ENCODE measurements at places on chromosomes 1 and 21.

DNA sequence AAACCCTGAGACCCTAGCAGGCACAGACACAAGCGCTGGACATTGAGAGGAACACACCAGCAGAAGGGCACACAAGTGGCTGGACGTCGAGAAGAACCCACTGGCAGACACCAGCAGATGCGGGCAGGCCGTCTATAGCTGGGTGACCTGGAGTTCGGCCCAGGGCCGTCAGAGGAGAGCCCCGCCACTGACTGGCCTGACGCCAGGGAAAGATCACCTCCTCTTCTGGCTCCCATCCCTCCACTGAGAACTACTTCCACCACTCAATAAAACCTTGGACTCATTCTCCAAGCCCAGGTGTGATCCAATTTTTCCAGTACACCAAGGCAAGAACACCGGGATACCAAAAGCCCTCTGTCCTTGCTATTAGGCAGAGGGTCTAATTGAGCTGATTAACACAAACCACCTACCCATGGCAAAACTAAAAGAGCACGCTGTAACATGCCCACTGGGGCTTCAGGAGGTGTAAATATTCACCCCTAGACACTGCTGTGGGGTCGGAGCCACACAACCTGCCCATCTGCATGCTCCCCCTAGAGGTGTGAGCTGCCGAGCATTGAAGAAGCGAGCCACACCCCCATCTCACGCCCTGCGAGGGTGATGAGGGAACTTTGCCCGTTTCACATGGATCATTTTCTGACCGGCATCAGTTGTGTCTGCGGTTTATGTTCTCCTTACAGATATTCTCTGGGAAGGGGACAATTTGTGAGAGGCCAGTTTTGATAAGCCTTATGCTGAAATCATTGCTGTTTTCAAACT is 104.8 kb downstream of the HLX start:
- no peaks in the 10 kb centered on the region for H3K4me1 ChIP-seq
- no peak overlapping the region for H3K27ac ChIP-seq
- no peak for DNase-seq
- no peaks in the 10 kb centered on the region for H3K36me3 ChIP-seq

DNA sequence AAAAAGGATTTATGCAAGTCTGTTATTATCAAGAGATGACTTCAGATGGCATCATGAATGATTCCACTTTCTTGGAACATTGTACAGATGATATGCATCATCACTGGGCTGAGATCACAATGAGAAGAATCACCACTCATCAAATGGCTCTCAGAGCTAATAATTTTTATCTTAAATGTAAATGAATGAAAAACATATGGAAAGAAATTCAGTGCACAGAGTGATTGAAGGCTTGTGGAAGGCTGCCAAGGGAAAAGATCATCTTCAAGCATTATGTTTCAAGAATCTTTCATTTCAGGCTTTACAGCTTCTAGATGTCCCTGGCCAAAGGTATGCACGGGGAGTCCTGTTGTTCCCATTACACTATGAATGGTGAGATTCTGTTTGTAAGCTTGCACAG is 955.7 kb downstream of the TTLL7 start:
- H3K36me3 ChIP-seq: no peaks in the 10 kb centered on the region
- H3K27ac ChIP-seq: no peak overlapping the region
- H3K4me1 ChIP-seq: no peaks in the 10 kb centered on the region
- no peak overlapping the region for H3K4me3 ChIP-seq

DNA sequence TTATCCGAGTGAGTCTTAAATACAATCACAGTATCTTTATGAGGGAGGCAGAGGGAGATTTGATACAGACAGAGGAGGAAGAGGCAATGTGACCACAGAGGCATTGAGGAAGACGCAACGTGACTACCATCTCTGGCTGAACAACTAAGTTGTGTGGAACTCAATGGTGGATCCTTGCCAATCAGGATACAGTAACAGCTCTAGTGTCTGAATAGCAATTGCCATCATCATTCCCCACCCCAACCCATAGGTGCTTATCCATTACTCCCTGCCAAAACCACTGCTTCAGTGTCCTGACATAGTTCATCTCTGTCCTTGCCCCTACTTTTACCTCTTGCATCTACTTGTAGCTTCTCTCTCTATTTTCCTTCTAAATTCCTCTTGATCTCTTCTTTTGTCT is 20.5 kb upstream of the RHBDL2 start:
- no peak for DNase-seq
- no peak overlapping the region for H3K27ac ChIP-seq
- H3K4me1 ChIP-seq: peaks cover 9% of the 10 kb centered on the region
- no peaks in the 10 kb centered on the region for H3K36me3 ChIP-seq
- H3K4me3 ChIP-seq: no peak overlapping the region

DNA sequence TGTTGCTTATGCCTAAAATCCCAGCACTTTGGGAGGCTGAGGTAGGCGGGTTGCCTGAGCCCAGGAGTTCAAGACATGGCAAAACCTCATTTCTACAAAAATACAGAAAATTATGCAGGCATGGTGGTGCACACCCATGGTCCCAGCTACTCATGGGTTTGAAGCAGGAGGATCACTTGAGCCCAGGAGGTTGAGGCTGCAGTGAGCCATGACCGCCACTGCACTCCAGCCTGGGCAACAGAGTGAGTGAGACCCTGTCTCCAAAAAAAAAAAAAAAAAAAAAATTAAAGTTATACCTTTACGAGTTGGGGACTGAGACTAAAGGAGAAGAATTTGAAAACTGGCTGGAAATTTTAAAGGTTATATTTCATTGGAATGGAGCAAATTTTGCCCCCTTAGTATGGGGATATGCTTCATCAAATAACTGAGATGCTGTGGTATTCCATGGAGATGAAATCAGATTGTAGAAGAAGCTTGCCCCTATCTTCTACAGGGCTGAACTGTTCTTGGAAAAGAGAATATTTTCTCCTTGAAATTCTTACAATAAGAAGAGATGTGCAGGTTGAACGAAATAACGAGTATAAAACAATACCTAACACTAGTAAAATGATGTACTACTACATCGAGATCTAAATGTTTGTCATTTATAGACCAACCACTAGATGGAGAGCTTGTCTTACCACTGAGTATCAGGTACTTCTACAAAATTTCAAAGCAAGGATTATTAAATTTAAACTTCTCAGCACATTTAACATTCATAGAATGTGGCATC is 34.9 kb upstream of the SCYL3 start:
- no peak for DNase-seq
- no peaks in the 10 kb centered on the region for H3K36me3 ChIP-seq
- H3K27ac ChIP-seq: no peak overlapping the region
- no peaks in the 10 kb centered on the region for H3K27me3 ChIP-seq
- H3K4me1 ChIP-seq: peaks cover 7% of the 10 kb centered on the region

GRCh38 chr1:220274251-220274855 is 2.1 kb upstream of the RAB3GAP2 start:
- H3K27me3 ChIP-seq: no peaks in the 10 kb centered on the region
- no peak overlapping the region for H3K4me3 ChIP-seq
- DNase-seq: no peak
- no peak overlapping the region for H3K27ac ChIP-seq
- H3K36me3 ChIP-seq: no peaks in the 10 kb centered on the region

DNA sequence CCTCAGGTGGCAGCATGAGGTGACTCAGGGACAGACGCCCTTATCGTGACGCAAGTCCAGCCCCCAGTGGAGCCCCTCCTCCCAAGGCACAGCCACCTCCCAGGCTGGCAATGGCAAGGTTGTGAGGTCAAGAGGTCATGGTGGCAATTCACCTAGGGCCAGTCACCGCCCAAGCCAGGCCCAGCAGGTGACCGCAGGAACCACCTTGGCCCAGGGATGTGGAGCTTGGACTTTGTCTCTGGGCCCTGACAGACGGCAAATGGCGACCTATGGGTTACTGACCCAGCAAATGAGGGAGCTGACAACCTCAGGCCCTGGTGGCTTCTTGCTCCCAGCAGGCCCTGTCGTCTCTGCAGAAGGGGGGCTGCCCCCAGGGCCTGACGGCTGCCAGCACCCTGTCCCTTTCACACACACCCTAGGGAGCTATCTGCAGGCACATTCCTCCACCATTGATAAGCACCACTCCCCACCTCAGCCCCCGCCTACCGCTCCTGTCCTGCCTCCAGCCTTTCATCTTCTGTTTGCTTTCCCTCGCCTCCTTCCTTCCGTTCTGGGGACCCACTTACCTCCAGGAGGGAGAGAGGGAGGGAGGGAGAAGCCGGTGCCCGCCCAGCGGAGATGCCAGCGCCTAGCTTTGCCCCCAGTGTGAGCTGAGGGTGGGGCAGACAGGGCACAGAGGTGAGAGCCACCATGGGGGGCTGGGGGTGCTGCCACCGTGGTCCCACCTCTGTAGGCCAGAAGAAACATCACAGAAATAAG is 12.1 kb downstream of the EPHA2 start:
- peaks cover 24% of the 10 kb centered on the region for H3K4me1 ChIP-seq
- no peak overlapping the region for H3K27ac ChIP-seq
- DNase-seq: no peak
- no peaks in the 10 kb centered on the region for H3K36me3 ChIP-seq
- H3K4me3 ChIP-seq: no peak overlapping the region

DNA sequence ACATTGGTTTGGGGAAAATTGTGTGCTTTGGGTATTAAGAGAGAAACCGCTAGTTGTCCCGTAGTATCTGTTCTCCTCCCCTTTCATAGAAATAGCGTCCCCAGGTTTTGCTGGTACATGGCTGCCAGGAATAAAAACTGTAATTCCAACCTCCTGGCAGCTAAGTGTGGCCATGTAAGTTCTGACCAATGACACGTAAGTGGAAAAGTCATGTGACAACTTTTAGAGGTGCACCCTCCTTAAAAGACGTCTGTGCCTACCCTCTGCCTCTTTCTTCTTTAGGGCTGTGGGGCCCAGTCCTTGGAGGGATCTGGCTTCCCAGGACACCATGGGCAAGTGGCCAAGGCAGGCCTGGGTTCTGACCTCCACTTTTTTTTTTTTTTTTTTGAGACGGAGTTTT is 59.3 kb downstream of the UMODL1 start:
- H3K4me3 ChIP-seq: no peak overlapping the region
- H3K27me3 ChIP-seq: peaks cover 18% of the 10 kb centered on the region
- DNase-seq: no peak
- no peak overlapping the region for H3K27ac ChIP-seq
- H3K4me1 ChIP-seq: peaks cover 5% of the 10 kb centered on the region
- H3K36me3 ChIP-seq: no peaks in the 10 kb centered on the region

GRCh38 chr1:43184995-43185394 is 12.9 kb downstream of the CFAP57 start:
- H3K27me3 ChIP-seq: peaks cover 6% of the 10 kb centered on the region
- no peak for DNase-seq
- H3K4me3 ChIP-seq: no peak overlapping the region
- no peak overlapping the region for H3K27ac ChIP-seq
- no peaks in the 10 kb centered on the region for H3K4me1 ChIP-seq

DNA sequence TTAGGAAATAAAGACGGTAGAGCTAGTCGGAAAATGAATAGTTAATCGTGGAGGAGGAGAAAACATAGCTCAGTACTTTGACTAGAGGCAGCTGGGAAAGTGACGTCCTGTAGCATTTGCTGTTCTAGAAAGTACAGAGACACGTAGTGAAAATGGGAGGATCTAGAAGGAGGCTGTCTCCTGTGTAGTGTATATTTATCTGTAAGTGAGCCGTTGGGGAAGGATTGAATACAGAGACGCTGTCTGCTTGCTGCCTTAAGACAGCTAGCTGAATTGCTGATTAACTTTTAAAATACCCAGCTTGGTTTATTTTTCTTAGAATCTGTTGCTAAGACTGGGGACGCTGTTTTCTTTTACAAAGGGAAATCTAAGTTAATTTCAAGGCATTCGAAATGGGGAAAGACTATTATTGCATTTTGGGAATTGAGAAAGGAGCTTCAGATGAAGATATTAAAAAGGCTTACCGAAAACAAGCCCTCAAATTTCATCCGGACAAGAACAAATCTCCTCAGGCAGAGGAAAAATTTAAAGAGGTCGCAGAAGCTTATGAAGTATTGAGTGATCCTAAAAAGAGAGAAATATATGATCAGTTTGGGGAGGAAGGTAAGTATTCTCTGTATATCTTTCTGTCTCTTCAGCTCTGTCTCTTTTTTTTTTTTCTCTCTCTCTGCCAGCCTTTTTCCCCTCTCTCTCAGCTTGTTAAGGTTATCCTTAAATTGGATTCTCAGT is at the start of gene DNAJB4:
TSS of gene DNAJB4 (plus strand) at position 221 of the 729 bp plus-strand sequence. CDS start at position 393, 172 bp downstream.
- peaks cover 55% of the 10 kb centered on the region for H3K4me1 ChIP-seq
- H3K36me3 ChIP-seq: peaks cover 4% of the 10 kb centered on the region
- no peaks in the 10 kb centered on the region for H3K27me3 ChIP-seq
- peak within 1 kb of the TSS; percentile 100 for H3K27ac ChIP-seq
- peak within 1 kb of the TSS; percentile 86 for H3K4me3 ChIP-seq

DNA sequence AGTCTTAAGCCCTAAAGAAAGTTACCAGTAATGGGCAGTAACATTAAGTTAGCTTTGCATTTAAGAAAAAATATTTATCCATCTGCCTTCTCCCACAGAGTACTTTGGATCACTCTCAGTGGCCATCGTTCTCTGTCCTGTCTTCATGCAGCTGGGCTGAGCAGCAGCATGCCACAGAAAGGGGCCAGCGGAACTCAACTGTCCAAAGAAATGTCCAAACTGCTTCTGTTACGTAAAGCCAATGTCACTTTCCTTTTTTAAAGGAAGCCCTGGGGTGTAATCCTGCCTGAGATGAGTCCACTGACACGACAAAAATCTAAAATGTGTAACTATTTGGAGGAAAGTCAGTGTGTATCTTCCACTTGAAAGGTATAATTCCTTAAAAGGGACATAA is 291.6 kb downstream of the SMYD3 start:
- peaks cover 14% of the 10 kb centered on the region for H3K36me3 ChIP-seq
- no peaks in the 10 kb centered on the region for H3K4me1 ChIP-seq
- H3K27me3 ChIP-seq: no peaks in the 10 kb centered on the region
- DNase-seq: no peak

GRCh38 chr1:115429241-115429640 is 91.2 kb upstream of the NGF start:
- no peak for DNase-seq
- peaks cover 3% of the 10 kb centered on the region for H3K4me1 ChIP-seq
- H3K27me3 ChIP-seq: peaks cover 44% of the 10 kb centered on the region
- no peak overlapping the region for H3K27ac ChIP-seq

DNA sequence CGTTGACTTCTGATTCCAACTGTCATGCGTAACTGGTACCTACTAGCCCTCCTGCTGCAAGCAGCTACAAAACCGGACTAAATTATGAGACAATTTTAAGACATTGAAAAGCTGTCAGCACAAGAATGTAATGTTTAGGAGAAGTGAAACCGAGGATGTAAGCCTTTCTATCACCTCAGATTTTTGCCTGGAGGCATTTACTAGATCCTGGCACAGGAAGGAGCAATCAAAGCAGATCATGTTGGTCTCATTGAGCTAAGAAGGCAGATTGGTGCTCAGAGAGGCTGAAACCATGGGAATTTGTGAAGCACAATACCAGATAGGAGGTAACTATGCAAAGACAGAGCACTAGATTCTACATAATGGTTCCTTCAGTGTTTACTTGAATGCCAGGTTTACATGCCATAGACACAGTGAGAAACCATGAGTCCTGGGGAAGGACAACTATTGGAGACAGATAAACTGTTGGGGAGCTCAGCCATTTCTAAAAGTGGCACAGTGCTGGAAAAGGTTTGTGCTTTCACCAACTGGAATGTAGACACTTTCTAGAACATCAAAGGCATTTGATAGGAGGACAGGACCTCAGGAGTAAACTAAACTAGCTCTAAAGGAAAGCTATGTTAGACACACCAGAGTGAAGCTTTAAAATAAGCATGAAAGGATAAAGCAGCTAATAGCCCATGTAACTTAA is 179.4 kb downstream of the LYPLAL1 start:
- no peaks in the 10 kb centered on the region for H3K4me1 ChIP-seq
- H3K36me3 ChIP-seq: no peaks in the 10 kb centered on the region
- no peaks in the 10 kb centered on the region for H3K27me3 ChIP-seq
- H3K27ac ChIP-seq: no peak overlapping the region
- DNase-seq: no peak
- H3K4me3 ChIP-seq: no peak overlapping the region

- peaks cover 15% of the 10 kb centered on the region for H3K4me1 ChIP-seq
- H3K36me3 ChIP-seq: no peaks in the 10 kb centered on the region
- H3K27me3 ChIP-seq: no peaks in the 10 kb centered on the region
- DNase-seq: no peak
Observed at GRCh38 chr1:239735111-239735510, 348.7 kb downstream of the CHRM3 start.

All from activated T-cell treated with anti-CD3 and anti-CD28 coated beads, Interleukin-2, amount 50 U/mL, for 24 hours (primary cell).